ENCODE measurements at places on chromosomes 3 and 15.

DNA sequence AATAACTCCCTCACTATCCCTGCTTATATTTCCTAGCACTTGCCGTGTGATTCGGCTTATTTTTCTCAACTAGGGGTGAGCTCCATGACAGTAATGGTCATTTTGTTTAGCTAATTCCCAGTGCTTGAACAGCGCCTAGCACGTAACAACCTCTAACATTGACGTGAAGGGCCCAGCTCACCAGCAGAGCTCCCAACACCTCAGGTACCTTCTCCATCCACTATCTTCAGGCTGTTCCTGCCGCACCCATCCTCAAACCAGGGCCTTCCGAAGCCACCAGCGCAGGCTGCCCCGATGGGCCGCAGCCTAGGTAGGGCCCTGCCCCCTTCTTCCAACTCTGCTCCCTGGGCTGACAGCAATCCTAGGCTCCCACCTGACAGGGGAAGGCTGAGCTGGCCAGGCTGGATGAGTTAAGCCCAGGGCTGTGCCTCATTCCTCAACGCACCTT lies 751 bp upstream of the RPS17 start:
- no peak for DNase-seq

GRCh38 chr3:164233951-164234350 lies 844.3 kb downstream of the SI start:
- no peak for DNase-seq

DNA sequence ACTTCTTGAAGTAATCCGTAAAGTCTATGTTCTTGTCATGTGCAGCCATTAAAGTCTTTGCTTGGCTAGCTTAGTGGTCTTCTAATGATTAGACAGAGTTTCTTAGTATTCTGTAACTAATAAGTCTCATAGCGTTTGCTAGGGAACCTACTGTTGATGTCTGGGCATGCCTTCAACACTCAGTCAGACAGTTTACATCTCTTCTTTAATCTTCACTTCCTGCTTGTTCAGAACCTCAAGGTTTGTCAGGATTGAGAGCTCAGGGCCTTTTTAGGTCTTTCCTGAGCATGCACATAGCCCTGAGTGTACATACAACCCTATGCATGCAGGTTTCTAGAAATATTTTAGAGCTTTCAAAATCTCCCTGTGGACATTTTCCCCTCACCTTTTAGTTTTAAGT lies 426.3 kb downstream of the AGBL1 start:
- no peak for DNase-seq

DNA sequence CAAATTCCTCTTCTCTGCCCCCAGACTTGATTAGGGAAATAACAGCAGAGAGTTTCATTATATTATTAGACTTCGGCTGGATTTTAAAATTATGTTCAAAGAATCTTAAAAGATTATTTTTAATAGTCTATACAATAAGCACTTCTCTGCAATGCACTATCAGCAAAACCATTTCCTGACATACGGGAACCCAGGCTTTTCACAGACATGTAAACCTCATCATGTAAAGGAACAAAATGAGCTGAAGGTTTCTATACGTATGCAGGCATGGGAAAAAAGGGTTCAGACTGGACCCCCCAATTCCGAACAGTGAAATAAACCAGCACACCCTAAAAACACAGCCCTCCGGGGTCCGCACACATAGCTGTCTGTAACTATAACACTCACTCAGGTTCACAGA lies 77.5 kb upstream of the LMOD3 start:
- DNase-seq, result peak; percentile 7

GRCh38 chr3:186102687-186103086 lies 6.2 kb downstream of the ETV5 start:
- DNase-seq, result no peak

GRCh38 chr15:66138096-66138783 lies 115.3 kb downstream of the MEGF11 start:
- DNase-seq, result no peak
